ENCODE measurements at places on chromosomes 2 and 18.
A peak's percentile ranks its signal among the peaks of the same experiment; 100 is the strongest.

GRCh38 chr2:176455816-176456291, 186.6 kb downstream of the MTX2 start:
- no peak for DNase-seq

GRCh38 chr2:66443186-66443978, 8.5 kb downstream of the MEIS1 start:
- no peak for DNase-seq

GRCh38 chr2:6827566-6828298, 38.0 kb downstream of the CMPK2 start:
- no peak for DNase-seq

- DNase-seq = no peak
Measured at GRCh38 chr2:211722928-211723327, 815.7 kb downstream of the ERBB4 start.

- no peak for DNase-seq
Measured at GRCh38 chr2:198004921-198005829, 200.8 kb downstream of the PLCL1 start.

GRCh38 chr2:191045141-191045540, 31.2 kb upstream of the STAT1 start:
- no peak for DNase-seq

DNA sequence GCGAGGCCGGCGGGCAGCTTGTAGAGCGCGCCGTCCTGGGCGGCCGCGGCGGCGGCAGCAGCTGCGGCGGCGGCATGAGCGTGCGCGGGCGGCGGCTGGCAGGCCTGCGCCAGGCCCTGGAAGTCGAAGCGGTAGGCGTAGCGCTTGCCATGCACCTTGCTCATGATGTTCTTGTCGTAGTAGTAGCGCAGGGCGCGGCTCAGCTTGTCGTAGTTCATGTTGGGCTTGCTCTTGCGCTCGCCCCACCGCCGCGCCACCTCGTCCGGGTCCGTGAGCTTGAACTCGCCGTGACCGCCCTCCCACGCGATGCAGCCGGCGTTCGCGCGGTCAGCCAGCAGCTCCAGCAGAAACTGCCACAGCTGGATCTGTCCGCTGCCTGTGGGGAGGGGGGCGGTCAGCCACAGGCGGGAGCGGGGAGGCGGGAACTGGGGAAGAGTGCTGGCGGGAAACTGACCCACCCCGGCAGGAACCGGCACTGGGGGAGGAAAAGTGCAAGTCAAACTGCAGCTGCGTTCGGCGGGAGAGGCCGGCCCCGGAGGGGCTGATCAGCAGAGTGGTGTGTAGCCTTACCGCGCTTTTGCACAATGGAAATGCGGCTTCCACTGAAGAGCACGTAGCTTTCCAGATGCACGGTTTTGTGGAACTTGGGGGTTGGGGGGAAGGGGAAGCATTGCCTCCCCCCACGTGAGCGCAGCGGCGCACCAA, 3.0 kb downstream of the FEV start:
- DNase-seq = peak; percentile 16

GRCh38 chr2:223854741-223855140, 17.4 kb upstream of the AP1S3 start:
- DNase-seq = no peak

GRCh38 chr2:65275141-65275915, 47.7 kb downstream of the ACTR2 start:
- no peak for DNase-seq

DNA sequence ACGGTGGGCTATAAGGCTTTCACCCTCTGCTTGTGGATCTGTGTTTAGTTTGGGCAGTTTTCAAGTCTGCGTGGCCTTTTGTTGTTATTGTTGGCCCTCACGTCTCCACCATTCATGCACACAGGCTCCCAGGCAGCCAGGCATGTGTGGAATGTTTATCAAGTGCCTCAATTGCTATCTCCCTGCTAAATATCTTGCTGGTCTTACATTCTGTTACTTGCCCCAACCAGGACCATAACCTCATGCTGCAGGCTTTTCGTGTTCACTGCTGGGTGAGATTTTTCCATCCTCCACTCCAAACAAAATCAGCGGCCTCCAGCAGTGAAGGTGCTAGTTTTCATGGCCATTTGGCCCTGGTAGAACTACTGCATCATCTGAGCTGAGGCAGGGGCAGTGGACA, 63.0 kb upstream of the DSC1 start:
- DNase-seq = no peak

GRCh38 chr18:75264195-75264594, 53.6 kb downstream of the TSHZ1 start:
- DNase-seq = no peak

- DNase-seq = no peak
Measured at GRCh38 chr2:207337234-207338219, 171.8 kb upstream of the KLF7 start.

DNA sequence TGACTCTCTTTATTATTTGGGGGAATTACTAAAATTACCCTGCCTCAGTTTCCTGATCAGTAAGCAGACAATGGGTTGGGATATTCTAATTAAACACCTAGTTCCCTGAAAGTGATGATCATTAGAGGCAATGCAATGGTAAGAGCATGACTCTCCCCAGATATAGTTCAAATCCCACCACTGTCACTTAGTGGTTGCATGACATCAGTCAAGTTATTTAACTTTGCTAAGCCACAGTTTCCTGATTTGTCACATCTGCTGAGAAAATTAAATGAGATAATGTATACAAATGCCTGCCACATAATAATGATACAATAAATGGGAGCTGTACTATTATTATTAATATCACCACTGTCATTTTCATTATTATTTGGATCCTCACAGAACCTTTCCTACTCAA, 29.9 kb downstream of the ZEB2 start:
- DNase-seq = no peak

- no peak for DNase-seq
Measured at GRCh38 chr18:37426586-37426985, 139.0 kb downstream of the CELF4 start.

DNA sequence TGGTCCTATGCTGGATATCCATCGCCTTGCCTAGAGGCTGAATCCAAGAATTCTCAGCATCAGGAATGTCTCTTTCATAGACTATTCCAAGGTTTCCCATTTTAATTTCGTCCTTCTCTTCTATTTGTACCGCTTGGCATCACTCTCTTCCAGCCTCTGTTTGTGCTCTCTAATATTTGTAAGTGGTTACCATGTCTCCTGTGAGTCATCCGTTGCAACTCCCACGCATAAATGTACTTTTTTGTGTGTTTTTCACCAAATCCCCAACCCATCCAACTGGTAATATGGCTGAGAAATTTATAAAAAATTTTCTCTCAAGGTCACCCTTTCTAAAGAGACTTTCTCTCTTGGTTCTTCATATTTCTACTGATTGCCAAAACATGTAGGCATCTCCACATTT, 21.8 kb downstream of the COLEC12 start:
- no peak for DNase-seq

GRCh38 chr2:241894056-241894641, 24.6 kb downstream of the RTP5 start:
- DNase-seq = no peak

DNA sequence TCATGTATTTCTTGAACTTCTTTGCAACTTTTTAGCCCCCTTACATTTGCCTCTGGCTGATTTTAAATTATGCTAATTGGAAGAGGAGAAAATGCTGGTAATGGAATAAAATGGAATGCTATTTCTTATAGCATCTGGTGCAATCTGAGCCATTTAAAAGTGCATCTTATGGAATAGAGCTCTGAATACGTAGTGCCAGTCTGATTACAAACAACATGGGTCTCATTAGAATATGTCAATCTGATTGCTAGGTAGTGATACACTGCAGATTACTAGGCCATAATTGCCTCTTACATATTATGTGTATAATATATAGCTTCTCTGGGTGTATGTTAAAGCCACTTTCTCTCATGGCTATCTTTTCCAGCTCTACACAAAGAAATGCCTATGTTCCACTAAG, 159.1 kb downstream of the EPHA4 start:
- no peak for DNase-seq

DNA sequence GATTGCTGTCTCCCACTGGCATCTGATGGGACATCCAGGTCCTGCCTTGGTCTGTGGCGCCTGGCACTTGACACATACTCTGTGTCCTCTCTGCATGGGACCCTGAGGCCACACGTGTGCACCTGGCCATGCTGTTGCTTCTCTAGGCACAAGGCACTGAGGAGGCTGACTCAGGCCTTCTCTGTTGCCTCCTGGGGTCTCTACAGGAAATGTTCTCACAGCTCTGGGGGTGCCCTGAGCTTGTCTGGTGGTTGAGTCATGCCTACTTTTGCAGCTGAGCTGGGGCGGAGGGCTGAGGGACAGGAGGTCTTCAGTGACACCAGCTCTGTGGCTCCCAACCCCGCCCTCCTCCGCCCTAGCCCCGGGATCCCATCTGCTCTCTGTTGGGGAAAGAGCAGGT, 207.0 kb upstream of the HS6ST1 start:
- DNase-seq = no peak

DNA sequence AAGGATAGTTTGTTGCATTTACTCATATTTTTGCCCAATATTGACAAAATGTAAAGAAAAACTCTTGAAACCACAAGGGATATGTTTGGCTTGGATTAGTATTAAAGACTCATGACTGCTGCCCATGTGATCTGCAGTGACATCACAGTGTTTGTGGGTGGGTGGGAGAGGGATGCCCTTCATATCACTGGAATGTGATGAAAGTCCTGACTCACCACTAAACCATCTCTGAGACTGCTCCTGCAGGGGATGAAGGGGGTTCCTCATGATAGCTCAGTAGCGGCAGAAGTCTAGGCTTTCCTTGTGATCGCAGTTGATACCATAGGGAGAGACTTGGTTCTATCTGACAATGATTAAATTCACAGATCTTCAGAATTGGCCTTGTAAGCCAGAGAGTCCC, 451.2 kb downstream of the CNTNAP5 start:
- no peak for DNase-seq

DNA sequence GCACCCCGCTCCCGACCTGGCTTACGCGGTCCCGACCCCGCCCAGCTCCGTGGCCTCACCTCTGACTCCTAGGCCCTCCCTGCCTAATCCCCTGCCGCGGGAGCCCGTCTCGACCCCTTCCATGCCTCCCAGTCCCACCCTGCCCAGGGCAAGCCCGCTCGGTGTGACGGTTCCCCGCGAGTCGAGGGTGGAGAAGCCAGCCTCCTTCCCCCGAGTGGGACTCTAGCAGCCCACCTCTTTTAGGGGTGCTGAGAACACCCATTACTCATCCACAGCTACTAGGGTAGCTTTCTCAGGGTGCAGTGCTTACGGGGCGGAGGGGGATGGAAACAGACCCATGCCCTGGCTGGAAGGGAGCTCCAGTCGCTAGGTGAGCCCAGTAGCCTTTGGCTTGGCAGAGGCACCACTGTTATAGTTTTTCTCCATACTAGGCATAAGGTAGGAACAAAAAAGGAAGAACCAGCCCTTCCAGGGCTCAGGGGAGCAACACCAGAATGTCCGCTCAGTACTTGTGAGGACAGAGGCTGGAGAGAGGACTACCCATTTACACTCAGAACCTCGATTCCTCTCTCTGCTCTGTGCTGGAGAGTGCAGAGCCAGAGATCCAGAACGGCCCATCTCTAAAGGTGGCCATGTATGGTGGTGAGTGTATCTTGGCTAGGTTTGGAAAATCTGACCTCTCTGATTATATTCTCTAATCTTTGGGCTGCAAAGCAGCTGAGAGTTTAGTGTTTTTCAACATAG, 606 bp downstream of the AGBL5 start:
- no peak for DNase-seq

GRCh38 chr2:219406861-219407230, 11.3 kb upstream of the DES start:
- no peak for DNase-seq

DNA sequence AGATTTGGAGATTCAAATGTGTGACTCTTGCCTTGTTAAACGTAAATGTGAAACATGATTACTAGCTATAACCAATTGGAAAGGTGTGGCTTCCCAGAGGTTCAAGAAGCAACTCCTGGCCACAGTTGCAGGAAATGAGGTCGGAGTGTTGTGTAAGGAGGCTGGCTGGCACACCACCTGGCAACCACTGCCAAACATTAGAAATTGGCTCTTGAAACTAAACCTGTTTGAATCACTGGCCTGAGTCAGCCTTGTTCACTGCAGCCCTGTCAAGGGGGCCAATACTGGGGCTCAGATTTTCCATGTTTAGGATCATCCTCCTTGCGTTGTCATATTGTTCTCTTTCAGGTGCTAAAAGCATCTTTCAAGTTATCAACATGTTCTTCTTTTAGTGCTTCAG, 206.3 kb downstream of the ARL6IP6 start:
- no peak for DNase-seq

GRCh38 chr2:121519732-121520640, 10.7 kb upstream of the RNU4ATAC start:
- DNase-seq = no peak

DNA sequence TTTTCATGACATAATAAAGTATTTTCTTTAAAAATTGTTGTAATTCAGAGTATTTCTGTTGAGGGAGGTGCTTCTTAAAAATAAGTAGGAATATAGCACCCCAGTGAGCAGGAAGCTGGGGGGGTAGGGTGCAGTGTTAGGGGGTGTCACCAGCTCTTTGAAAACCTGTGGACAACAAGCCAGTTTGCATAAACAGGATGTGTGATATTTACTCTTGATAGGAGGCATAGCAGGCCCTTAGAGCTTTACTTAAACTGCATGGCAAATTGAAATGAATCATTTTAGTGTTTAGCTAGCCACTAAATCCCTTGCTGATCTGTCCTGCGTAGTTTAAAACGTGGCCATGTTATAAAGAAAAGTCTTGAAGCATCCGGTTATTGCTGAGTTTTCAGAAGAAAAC, 8.4 kb downstream of the TGIF1 start:
- no peak for DNase-seq

GRCh38 chr2:118425191-118425590, 336.9 kb downstream of the INSIG2 start:
- no peak for DNase-seq

GRCh38 chr2:236107942-236108625, 60.1 kb downstream of the GBX2 start:
- DNase-seq = no peak
